HCT116 (cell line): ENCODE measurements at places on chromosomes 11 and 22. TPM values are rescaled to one million over a fixed set of nuclear protein-coding genes. Genes with fewer than 3 reads are reported as not detected.

The MAFF gene
- 26.0 TPM for total RNA-seq

GRCh38 chr11:8040261-8040920 lies 40.6 kb upstream of the TUB start:
- no peaks in the 10 kb centered on the region for H3K4me1 ChIP-seq
- H3K36me3 ChIP-seq = no peaks in the 10 kb centered on the region
- no peak overlapping the region for H3K4me3 ChIP-seq

The HMGXB4 gene
- total RNA-seq = 36.7 TPM

GRCh38 chr11:95592471-95592870 lies 197.1 kb downstream of the FAM76B start:
- H3K27ac ChIP-seq = no peak overlapping the region
- H3K27me3 ChIP-seq = no peaks in the 10 kb centered on the region
- H3K4me1 ChIP-seq = no peaks in the 10 kb centered on the region

- DNase-seq = no peak
- H3K27me3 ChIP-seq = no peaks in the 10 kb centered on the region
- no peak overlapping the region for H3K27ac ChIP-seq
- no peaks in the 10 kb centered on the region for H3K36me3 ChIP-seq
Measured at GRCh38 chr11:21552911-21553310, 640.0 kb upstream of the ANO5 start.

DNA sequence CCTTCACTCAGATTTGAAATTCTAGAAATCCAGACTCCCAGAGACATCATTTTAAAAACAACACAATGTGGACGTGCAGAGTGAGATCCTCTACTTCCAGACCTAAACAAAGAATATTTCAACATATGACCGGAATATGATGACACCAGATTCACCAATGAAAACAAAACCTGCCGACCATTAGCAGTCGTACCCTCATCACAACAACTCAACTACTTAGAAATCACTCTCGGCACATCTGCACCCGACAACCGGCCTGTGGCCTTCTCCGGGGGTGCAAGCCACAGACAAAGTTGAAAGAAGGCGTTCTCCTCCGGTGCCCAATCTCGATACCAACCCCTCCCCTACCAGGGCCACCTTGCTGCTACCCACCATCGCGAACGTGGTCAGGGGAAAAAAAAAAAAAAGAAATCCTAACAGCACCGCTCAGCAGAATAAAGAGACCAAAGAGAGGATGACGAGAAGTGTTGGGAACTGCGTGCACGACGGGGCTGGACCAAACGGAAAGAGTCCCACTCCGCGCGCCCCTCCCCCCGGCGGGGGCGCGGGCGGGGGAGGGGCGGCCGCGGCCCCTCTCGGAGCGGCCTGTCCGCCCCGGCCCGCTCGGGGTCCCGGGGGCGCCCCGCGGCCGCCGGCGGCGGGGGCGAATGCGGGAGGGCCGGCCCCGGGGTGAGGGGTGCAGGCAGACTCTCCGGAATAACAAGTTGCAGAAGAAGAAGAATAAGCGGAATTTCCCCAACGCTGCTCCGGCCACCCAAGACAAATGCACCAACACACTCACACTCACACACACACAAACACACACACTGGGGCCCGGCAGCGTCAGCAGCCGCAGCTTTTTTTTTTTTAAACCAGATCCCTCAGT lies 1.7 kb downstream of the PHF21A start:
- peak overlapping the region; percentile 55 for H3K4me3 ChIP-seq
- H3K4me1 ChIP-seq = peaks cover 19% of the 10 kb centered on the region
- H3K27ac ChIP-seq = peak overlapping the region; percentile 46
- DNase-seq = no peak
- H3K36me3 ChIP-seq = no peaks in the 10 kb centered on the region

DNA sequence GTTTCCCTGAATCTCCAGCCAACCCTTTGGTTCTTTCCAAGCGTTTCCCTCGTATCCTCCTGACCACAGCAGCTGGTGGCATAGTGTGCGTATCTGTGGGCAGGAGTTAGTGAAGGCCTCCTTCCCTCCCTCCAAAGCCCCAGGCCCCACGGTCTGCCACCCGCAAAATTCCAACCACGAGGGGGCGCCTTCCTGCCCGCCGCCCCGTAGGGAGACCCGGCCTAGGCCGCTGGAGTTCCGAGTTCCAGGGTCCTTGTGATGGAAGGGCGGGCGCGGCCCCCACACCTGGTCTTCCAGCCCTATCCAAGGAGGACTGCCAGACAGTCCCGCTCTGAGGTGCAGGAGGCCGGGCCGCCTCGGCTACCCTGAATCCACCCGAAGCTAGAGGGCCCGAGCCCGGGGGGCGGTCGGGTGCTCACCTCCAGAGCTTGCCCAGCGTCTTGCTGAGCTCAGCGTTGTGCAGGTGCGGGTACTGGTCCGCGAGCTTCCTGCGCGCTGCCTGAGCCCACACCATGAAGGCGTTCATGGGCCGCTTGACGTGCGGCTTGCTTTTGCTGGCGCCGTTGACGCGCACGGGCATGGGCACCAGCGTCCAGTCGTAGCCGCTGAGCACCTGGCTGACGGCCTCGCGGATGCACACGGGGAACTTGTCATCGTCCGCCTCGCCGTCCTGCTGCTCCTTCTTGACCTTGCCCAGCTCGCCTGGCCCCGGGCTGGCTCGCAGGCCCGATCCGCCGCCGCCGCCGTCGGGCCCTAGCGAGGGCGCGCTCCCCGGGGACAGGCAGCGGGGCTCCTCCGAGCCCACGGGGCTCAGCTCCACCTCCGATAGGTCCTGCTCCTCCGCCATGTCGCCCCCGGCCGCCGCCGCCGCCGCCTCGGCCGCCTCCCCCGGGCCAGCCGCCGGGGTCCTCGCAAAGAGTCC lies 1.2 kb downstream of the SOX10 start:
- no peaks in the 10 kb centered on the region for H3K4me1 ChIP-seq
- no peak overlapping the region for H3K27ac ChIP-seq
- H3K4me3 ChIP-seq = no peak overlapping the region
- H3K36me3 ChIP-seq = no peaks in the 10 kb centered on the region
- DNase-seq = no peak

- no peaks in the 10 kb centered on the region for H3K27me3 ChIP-seq
- H3K36me3 ChIP-seq = no peaks in the 10 kb centered on the region
- no peak overlapping the region for H3K27ac ChIP-seq
- H3K4me3 ChIP-seq = no peak overlapping the region
Measured at GRCh38 chr11:28878025-28878424, 769.8 kb downstream of the METTL15 start.

- no peak overlapping the region for H3K27ac ChIP-seq
- no peak overlapping the region for H3K4me3 ChIP-seq
- no peaks in the 10 kb centered on the region for H3K36me3 ChIP-seq
- H3K4me1 ChIP-seq = no peaks in the 10 kb centered on the region
- no peak for DNase-seq
Measured at GRCh38 chr11:74000307-74001133, 8.4 kb downstream of the UCP3 start.
